Metanephros (tissue), 2 donors: ENCODE measurements at places on chromosomes 13 and 19. TPM values are rescaled to one million over a fixed set of nuclear protein-coding genes. Genes with fewer than 3 reads are reported as not detected.

PLEKHA4 gene
- total RNA-seq: 18.1 TPM

CKM gene
- 1,004 TPM for total RNA-seq

PRKCG gene
- 1.4 TPM for total RNA-seq

CDC37 gene
- total RNA-seq: 98.3 TPM

ZNF468 gene
- 36.3 TPM for total RNA-seq

ATP1A3 gene
- total RNA-seq: 0.53 TPM

ELF1 gene
- total RNA-seq: 77.8 TPM

ZNF793 gene
- 11.4 TPM for total RNA-seq

PTGIR gene
- 8.3 TPM for total RNA-seq

ZNF180 gene
- total RNA-seq: 15.0 TPM
